ENCODE measurements at places on chromosomes 6 and 20.

GRCh38 chr20:22576273-22576672, 8.1 kb downstream of the FOXA2 start:
- no peak for DNase-seq

GRCh38 chr6:11323666-11324452, 91.4 kb upstream of the NEDD9 start:
- no peak for DNase-seq

GRCh38 chr6:3119040-3119723, 671 bp downstream of the BPHL start:
- DNase-seq: no peak

GRCh38 chr6:170175644-170176135, 115.2 kb downstream of the DLL1 start:
- DNase-seq: no peak

DNA sequence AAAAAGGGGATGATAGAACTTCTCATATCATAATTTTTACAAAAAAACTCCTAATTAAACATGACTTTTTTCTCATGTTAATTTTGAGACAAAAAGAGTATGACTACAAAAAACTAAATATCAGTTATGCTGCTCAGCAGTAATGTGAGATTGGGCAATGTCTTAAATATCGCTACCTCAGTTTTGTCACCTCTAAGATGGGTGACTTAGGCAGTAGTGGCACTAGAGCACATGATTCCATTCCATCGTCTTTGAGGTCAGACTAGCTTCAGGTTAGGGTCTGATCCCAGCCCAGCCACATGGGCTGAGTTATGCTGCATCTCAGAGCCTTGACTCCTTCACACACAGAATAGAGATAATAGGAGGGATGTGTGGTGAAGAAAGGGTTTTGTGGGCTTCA, 11.0 kb downstream of the DCBLD1 start:
- DNase-seq: no peak

DNA sequence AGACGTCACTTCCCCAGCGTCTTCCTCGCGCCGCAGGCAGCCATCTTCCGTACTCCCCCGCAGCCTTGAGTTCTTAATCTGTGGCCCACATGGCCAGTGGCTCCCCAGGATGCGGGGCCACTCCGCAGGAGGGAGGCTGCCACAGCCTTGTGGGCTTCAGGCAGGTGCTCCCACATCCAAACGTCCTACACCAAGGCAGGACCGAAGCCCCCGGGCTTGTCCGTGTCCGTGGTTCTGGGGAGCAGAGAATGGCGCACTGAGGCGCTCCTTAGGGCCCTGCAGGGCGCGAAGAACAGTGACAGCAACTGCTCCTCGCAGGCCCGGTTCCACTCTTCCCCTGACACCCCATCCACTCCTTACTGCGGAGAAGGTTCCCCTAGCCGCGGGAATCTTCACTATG, 755.8 kb downstream of the PRIM2 start:
- no peak for DNase-seq
